ENCODE measurements at places on chromosomes 2 and 18.

GRCh38 chr2:165594231-165594934, 124.9 kb downstream of the CSRNP3 start:
- no peak for DNase-seq

GRCh38 chr2:176152350-176153181, 1.2 kb downstream of the HOXD4 start:
- no peak for DNase-seq

DNA sequence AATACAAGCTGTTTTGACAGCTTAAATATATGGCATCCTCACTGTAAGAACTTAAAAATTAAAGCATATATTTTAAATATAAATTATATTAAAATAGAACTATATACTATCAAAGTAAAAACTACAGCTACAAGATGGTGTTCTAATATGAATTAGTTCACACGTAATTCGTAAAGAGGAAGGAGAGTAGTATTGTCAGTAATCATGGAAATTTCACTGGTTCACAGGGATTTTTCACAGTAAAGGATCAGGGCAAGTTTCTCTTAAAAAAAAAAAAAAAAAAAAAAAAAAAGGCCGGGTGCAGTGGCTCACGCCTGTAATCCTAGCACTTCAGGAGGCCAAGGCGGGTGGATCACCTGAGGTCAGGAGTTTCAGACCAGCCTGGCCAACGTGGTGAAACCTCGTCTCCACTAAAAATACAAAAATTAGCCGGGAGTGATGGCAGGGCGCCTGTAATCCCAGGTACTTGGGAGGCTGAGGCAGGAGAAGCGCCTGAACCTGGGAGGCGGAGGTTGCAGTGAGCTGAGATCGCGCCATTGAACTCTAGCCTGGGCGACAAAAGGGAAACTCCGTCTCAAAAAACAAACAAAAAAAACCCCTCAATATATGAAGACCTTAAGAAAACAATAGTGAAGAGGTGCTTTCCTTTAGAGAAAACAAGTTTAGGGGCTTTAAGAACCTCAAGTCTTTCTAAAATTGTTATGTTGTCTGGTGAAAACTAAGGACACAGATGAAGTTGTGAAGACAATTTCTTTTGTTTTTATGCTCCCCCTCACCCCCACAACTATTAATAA, 32.5 kb downstream of the PNO1 start:
- DNase-seq: no peak

GRCh38 chr2:627340-627709, 49.9 kb downstream of the TMEM18 start:
- DNase-seq: no peak

DNA sequence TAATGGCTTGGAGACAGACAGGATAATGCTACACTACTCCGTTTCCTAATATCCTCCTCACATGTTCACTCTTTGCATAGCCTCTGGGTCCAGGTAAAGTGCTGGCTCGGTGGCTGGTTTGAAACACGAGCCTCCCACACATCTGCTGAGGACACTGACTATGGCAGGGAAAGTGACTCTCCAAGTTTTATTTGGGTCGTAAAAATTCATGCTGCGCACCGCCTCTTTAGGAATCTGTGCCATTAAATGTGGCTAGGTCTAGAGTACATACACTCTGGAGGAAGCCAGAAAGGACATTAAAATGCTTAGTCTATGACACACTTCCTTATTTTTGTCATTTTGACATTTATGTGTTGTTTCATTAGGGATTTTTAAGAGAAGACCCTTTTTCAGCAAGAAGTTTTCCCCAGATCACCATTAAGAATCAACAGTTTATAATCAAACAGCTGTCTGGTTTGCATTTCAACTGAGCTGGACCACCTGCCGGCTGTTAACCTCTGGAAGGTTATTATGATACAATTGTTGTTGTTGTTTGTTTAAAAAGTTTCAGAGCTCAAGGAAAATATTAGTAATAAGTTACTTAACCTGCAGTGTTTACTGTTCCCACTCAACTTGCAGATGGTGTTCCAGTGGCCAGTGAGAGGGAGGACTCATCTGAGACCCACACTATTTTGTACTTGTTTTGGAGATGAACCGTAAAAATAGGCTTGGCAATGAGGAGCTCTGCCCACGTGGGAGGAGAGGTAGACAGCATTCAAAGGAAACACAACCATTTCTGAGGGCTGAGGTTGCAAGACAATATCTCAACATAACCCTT, 443.3 kb upstream of the MEIS1 start:
- DNase-seq: no peak

GRCh38 chr2:40831321-40831873, 379.5 kb upstream of the SLC8A1 start:
- no peak for DNase-seq

DNA sequence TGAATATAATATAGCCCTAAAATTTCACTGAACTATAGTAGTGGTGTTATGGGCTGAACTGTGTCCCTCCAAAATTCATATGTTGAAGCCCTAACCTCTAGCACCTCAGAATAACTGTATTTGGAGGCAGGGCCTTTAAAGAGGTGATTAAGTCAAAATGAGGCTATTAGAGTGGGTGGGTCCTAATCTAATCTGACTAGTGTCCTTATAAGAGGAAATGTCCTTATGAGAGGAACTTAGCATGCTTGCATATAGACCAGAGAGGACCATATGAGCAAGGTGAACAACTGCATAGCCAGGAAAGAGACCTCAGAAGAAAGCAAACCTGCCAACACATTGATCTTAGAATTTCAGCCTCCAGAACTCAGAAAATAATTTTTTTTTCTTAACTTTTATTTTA, 238.4 kb downstream of the ZEB2 start:
- no peak for DNase-seq

DNA sequence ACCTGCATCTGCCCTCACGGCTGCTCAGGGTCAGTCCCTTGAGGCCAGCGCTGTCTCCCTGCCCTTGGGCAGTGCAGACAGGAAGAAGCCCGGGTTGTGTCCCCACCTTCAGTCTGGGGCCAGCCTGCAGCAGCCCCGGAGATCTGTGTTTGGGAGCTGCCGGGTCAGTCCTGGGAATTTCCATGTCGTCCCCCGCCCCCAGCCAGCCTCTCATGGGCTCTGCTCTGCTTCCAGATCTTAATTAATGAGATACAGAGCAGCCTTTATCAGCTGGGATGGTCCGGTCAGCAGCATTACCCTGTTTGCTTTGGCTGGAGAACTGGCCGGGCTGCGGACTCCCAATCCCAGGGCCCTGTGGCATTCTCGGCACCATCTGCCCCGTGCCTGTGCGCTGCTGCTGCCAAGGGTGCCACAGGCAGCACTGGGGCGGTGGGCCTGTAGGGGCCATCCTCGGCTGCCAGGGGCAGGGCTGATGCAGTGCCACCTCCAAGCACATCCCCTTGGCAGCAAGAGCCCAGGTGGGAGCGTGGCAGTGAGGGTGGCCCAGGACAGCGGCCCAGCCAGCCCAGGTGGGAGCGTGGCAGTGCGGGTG, 2.4 kb downstream of the BOK start:
- no peak for DNase-seq

DNA sequence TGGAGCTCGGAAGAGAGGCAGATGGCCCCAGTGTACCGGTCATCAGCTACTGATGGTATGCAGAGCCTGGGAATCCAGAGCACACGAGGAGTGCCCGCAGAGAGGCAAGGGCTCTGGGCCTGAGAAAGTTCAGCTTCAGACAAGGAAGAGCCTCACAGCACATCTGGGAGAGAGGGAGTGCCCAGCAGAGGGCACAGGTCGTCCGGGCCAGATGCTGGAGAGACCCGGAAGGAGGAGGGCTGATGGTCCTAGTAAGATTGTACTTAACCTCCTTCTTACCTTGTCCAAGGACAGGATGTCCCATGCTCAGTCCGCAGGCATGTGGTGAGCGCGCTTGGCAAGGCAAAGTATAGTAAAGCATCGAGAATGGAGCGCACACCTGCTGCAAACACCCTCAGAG, 24.4 kb upstream of the CHMP1B start:
- no peak for DNase-seq

DNA sequence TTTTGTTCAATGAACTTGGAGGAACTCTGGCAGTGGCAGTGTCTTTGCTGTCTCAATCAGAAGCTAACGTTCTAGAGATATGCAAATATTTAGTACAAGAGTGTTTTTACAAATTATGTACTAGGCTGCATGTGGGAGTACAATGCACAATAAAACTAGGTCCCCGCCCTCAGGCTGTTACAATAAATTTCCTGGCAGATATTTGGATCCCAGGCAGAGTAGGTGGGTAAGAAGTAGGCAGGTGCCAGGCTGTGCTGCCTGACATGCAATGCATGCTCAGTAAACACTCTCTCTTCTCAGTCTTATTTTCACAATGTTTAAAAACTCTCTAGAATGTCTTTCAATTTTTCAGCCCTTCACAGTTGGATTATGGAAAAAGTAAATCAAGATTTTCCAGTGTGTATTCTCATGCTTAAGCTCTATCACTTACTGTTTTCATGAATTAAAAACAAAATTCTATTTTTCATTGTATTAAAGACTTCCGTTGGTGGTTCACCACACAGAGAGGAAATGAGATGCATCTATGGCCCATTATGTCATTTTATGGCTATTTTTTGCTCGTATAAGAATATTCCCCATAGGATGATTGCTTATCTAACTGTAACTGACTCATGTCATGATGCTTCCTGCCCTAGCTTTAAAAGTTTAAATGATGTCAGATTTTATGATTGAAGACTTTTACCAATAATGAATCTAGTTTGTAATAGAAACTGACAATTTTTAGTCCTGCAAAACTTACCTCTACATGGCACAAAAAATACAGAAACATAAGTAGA, 346.1 kb downstream of the RND3 start:
- no peak for DNase-seq

GRCh38 chr2:119255760-119256581, 32.3 kb downstream of the STEAP3 start:
- no peak for DNase-seq

GRCh38 chr2:172671501-172671900, 64.1 kb upstream of the RAPGEF4 start:
- DNase-seq: no peak

GRCh38 chr2:169819106-169819505, 5.6 kb downstream of the METTL5 start:
- DNase-seq: no peak

DNA sequence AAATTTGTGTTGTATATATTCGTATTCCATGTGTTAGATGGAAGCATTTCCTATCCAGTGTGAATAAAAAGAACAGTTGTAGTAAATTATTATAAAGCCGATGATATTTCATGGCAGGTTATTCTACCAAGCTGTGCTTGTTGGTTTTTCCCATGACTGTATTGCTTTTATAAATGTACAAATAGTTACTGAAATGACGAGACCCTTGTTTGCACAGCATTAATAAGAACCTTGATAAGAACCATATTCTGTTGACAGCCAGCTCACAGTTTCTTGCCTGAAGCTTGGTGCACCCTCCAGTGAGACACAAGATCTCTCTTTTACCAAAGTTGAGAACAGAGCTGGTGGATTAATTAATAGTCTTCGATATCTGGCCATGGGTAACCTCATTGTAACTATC, 138.8 kb downstream of the GFPT1 start:
- DNase-seq: no peak

GRCh38 chr2:129142465-129142864, 823.8 kb upstream of the HS6ST1 start:
- no peak for DNase-seq

DNA sequence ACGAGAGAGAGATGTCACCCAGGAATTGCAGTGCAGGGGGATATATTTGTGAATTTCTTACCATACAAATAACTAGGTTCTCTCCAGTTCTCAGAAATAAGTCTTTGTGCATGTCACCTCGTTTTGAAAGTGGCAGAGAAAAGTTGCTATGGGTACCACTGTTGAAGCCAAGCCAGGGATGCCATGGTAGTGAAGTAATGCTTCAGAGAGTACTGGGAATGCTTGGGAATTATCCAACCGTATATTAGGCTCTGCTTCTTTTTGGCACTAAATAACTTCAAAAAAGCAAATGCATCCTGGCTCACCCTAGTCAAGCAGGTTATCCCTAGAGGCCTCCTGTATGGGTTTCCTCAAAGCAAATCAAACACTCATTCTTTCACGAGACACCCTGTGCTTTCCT, 50.7 kb upstream of the DDX18 start:
- no peak for DNase-seq

- DNase-seq: peak; percentile 77
Observed at GRCh38 chr2:204691911-204692510, 146.7 kb downstream of the PARD3B start.

GRCh38 chr2:142853912-142854311, 23.6 kb upstream of the KYNU start:
- DNase-seq: no peak

DNA sequence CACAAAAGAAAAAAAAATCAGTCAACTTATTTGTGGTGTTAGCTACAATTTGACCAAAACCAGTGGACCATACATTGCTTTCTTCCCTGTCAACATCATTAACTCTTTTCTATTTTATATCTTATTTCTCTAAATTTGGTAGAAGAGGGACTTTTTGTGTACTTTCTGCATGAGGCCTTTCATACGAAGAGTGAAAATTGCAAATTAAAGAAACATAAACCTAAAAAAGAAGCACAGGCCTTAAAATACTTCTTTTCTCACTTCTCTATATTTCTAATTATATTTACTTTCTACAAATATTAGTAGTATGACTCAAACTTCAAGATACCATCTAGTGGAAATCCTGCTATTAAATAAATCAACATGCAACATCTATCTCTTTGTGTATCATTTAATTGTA, 1073.4 kb upstream of the ZEB2 start:
- no peak for DNase-seq

DNA sequence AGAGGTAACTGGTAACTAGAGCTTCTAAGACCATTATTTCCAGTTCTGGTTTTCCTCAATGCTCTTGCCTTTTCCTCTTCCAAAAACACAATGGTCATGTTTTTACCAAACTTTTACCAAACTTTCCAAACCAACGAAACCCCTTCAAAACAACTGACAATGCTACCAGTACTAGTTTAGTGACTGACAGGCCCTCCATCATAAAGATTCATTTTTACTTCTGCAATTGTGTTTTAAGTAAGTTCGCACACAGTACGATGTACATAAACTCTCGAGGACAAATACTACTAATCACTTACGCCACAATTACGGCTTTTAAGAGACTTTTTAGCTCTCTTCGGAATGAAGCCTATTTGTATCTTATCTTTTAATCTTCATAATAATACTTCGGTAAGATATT, 900 bp downstream of the C18orf32 start:
- DNase-seq: peak; percentile 15

- DNase-seq: no peak
Observed at GRCh38 chr2:112921982-112922381, 11.0 kb downstream of the IL37 start.

DNA sequence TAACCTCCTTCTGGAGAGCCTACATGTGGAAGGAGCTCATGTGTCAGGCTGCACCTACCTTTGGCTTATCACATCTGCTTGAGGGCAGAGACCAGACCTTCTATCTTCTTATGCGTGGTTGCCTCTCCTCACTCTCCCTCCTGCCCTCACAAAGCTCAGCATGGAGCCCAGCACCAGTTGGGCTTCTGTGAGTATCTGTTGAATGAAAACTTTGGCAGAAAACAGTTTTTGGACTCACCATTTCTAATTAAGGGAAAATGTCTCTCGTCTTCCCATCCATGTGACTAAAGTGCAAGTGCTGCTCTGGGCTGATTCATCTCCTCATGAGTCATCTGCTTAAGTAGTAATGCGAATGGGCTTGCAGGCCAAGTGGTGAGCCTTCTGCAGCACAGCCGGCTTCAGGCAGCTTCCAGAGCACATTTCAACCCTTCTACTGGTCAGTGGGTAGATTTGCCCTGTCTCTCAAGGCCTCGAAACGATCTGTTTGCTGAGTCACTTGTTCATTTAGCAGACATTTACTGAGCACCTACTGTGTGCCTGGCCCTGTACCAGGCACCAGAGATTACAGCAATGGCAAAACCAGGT, 102.6 kb downstream of the VSNL1 start:
- DNase-seq: no peak
